ENCODE measurements at places on chromosomes 2 and 18. TPM values are rescaled to one million over a fixed set of nuclear protein-coding genes. Genes with fewer than 3 reads are reported as not detected.

HOXD13 gene
- not detected for total RNA-seq

PRLH gene
- total RNA-seq: not detected

PLGLB2 gene
- not detected for total RNA-seq

PAX8 gene
- 118 TPM for total RNA-seq

SLC39A10 gene
- total RNA-seq: 39.0 TPM

L3MBTL4 gene
- total RNA-seq: 0.65 TPM

LHCGR gene
- not detected for total RNA-seq

CFC1 gene
- total RNA-seq: not detected

INSIG2 gene
- total RNA-seq: 10.8 TPM

DOK6 gene
- total RNA-seq: 5.2 TPM

SLC23A3 gene
- under 0.01 TPM for total RNA-seq

DHRS9 gene
- not detected for total RNA-seq

CTAGE1 gene
- not detected for total RNA-seq

GPR45 gene
- total RNA-seq: 0.25 TPM

GALNT14 gene
- 217 TPM for total RNA-seq

SERPINB4 gene
- not detected for total RNA-seq

MTERF4 gene
- total RNA-seq: 20.9 TPM

ZC3H6 gene
- total RNA-seq: 1.6 TPM

CDC42EP3 gene
- 81.1 TPM for total RNA-seq

VSNL1 gene
- 0.33 TPM for total RNA-seq

RGPD3 gene
- total RNA-seq: 0.13 TPM

B3GNT7 gene
- 9.9 TPM for total RNA-seq

ACVR1 gene
- 27.5 TPM for total RNA-seq

DPYSL5 gene
- 0.16 TPM for total RNA-seq

KHK gene
- 2.5 TPM for total RNA-seq

MERTK gene
- total RNA-seq: 3.7 TPM

NETO1 gene
- total RNA-seq: 15.0 TPM

ZEB2 gene
- total RNA-seq: 12.4 TPM

SLC38A11 gene
- not detected for total RNA-seq

C2orf78 gene
- not detected for total RNA-seq

DSC3 gene
- 5.4 TPM for total RNA-seq

PELI1 gene
- total RNA-seq: 19.3 TPM

RGPD4 gene
- not detected for total RNA-seq

MOGAT1 gene
- not detected for total RNA-seq

TUBA4B gene
- not detected for total RNA-seq

B3GNT2 gene
- 7.1 TPM for total RNA-seq

NXPH2 gene
- total RNA-seq: 0.25 TPM

KIAA2012 gene
- not detected for total RNA-seq

EFHD1 gene
- total RNA-seq: 3.7 TPM

RFX8 gene
- 0.25 TPM for total RNA-seq

DCC gene
- total RNA-seq: not detected

CRYGA gene
- not detected for total RNA-seq

AGFG1 gene
- 51.8 TPM for total RNA-seq

HADHB gene
- 57.0 TPM for total RNA-seq

RAB17 gene
- total RNA-seq: 0.63 TPM
